ENCODE measurements at places on chromosomes 1 and 21. TPM values are rescaled to one million over a fixed set of nuclear protein-coding genes. Genes with fewer than 3 reads are reported as not detected.

DNA sequence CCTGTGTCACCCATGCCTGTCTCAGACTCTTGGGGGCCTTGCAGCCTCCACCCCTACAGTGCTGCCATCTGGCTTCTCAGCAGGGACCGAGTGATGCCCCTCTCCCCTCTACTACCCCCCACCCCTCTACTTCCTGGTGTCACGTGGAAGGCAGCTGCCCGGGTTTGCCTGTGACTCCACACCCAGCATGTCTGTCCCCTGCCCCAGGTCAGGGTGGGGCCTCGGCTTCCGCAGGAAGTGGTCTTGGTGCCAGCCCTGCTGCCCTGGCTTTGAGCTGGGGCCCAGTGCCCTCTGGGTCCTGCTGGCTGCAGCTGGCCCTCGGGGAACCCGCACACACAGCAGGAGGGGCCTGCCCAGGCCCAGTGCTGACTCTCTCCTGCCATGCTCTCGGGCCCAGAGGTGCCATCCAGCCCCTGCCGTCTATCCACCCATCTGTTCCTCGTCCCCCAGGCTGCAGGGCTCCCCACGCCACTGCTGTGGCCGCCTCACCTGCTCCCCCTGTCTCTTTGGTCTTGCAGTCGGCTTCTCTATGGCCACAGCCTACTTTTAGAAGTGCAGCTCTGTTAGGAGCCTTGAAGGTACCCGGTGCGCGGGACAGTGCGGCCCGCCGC, 24.0 kb downstream of the PLCH2 start:
- DNase-seq: no peak

GRCh38 chr1:201309416-201309815, 26.1 kb downstream of the PKP1 start:
- peak; percentile 70 for DNase-seq

Gene PADI3
- not detected for total RNA-seq

Gene CDC7
- 3.4 TPM for total RNA-seq

- DNase-seq: no peak
Measured at GRCh38 chr1:215682232-215682631, 115.1 kb downstream of the KCTD3 start.

- no peak for DNase-seq
Measured at GRCh38 chr1:214124915-214125314, 137.1 kb downstream of the PROX1 start.

DNA sequence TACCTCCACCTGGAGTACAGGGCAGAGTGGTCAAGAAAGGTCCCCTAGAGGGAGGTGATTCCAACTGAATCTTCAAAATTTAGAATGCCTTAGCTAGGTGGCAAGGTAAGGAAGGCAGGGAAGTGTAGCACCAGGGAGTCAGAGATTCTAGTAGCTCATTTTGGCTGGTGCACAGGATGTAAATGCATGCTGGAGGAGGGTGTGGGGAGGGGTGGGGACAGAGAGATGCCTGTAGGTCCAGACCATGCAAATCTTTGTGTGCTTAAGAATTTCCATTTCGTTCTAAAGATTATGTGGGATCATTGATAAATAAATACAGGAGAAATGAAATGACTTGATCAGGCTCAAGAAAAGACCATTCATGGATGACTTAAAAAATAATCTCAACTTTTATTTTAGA, 11.0 kb upstream of the CACHD1 start:
- no peak for DNase-seq

DNA sequence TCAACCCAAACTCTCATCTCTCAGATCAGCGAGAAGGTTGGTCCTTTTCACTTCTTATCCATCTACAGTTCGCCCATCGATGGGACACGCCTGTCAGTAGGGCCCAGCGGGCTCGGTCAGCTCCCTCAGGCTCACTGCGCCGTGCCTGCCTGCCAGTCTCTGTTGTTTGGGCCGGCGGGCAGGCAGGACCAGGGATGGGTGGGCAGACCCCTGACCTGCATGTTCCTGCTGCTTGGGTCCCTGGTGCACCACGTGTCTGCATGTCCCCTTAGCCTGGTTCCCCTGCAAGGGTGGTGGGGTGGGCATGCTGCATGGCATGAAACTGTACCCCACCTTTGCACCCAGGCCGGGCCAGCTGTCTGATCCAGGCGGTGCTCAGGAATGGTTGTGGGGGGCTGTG, 52.4 kb downstream of the PTPRF start:
- no peak for DNase-seq

All from lower lobe of right lung (tissue), 2 donors.